Astrocyte (in vitro differentiated cells and primary cell): ENCODE measurements at places on chromosomes 16 and 17. TPM values are rescaled to one million over a fixed set of nuclear protein-coding genes. Genes with fewer than 3 reads are reported as not detected.

DNA sequence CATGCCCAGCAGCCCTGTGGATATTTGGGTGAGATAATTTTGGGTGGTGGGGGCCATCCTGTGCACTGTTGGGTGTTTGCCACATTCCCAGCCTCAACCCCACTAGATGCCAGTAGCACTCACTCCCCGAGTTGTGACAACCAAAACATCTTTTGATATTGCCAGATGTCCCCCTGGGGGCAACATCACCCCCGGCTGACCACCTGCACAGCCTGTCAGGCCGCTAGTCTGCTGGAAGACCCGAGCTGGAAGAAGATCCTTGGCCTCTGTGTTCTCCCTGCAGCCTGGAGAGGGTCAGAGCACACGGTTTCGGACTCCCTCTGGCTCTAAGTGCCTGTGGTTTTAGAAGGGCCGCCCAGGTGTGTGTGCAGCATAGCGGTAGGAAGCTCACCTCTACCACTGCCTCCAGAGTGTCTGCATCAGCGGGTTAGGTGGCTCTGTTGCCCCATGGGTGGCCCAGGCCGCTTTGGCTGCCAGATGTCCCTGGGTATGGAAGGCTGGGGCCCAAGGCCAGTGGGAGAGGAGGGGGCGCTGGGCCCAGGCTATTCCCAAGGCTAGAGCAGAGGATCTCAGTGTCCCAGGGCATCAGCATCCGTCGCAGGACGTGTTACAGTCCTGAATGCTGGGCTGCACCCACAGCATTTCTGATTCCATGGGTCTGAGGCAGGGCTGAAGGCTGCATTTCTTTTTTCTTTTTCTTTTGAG is 195.8 kb upstream of the GSE1 start:
- no peak for DNase-seq

- DNase-seq: peak; percentile 73
Measured at GRCh38 chr16:8936421-8936820, 27.3 kb downstream of the USP7 start.

GRCh38 chr17:64736804-64737492 is 74.8 kb upstream of the SMURF2 start:
- peak; percentile 32 for DNase-seq

GRCh38 chr17:29659155-29659554 is 36.4 kb upstream of the CORO6 start:
- peak; percentile 61 for DNase-seq

GRCh38 chr17:75059369-75060345 is 12.6 kb downstream of the KCTD2 start:
- DNase-seq: no peak

GRCh38 chr16:80619824-80620223 is 79.0 kb downstream of the DYNLRB2 start:
- DNase-seq: no peak

- DNase-seq: peak; percentile 95
Measured at GRCh38 chr17:40470932-40471828, 27.9 kb downstream of the IGFBP4 start.

DNA sequence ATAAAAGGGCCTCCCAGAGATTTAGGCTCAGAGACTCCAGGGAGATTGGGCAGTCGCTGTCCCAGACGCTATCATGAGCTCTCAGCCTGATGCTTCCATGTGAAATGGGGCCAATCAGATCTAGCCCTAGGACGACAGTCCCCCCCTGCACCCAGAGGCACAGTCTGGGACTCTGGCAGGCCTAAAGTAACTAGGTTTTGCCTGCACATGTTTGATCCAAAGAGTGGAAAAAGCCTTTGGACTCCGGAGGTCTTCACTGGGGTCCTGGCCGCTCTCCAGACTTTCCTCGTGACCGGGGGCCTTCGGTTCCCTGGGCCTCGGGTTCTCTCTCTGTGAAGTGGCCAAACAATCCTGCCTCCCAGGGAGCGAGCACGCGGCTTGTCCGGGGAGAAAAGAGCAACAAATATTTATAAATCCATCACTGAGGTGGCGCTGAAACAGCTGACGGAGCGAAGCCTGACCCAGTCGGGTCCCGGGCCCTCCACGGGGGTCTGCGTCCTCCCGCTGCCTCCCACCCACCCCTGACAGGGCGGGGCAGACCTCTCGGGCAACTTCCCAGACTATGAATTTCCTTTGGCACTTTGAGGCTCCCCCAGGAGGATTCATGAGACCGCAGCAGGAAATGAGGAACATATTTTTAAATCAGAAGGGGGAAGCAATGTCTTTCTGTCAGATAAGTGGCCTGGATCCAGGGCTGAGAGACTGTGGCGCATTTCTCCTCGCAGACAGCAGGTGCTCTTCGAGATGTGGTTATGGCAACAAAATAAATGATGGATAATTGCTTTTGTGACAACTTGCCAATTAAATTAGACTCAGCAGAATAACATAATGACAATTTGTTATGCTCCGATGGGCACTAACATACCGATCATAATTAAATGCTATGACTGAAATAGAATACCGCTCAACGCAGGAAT is 38.9 kb downstream of the MRPS23 start:
- peak; percentile 72 for DNase-seq

DNA sequence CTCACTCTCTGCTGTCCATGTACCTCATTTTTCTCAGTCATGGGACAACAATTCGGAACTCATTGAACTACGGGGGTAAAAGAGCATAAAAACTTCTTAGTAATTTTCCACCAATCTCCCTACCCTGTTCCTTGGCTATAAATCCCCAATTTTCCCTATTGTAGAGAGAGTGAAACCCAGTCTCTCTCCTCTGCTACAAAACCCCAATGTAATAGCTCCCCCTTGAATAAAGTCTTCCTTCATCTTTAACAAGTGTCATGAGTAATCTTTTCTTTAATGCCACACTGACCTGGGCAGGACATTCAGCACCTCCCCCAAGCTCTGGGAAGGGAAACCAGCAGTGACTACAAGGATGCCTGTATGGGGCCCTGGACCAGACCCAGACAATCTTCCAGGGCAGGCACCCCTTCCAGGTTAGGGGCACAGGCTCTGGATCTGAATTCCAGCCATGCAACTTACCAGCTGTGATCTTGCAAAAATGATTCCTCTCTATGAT is 10.2 kb upstream of the EIF1 start:
- DNase-seq: no peak

DNA sequence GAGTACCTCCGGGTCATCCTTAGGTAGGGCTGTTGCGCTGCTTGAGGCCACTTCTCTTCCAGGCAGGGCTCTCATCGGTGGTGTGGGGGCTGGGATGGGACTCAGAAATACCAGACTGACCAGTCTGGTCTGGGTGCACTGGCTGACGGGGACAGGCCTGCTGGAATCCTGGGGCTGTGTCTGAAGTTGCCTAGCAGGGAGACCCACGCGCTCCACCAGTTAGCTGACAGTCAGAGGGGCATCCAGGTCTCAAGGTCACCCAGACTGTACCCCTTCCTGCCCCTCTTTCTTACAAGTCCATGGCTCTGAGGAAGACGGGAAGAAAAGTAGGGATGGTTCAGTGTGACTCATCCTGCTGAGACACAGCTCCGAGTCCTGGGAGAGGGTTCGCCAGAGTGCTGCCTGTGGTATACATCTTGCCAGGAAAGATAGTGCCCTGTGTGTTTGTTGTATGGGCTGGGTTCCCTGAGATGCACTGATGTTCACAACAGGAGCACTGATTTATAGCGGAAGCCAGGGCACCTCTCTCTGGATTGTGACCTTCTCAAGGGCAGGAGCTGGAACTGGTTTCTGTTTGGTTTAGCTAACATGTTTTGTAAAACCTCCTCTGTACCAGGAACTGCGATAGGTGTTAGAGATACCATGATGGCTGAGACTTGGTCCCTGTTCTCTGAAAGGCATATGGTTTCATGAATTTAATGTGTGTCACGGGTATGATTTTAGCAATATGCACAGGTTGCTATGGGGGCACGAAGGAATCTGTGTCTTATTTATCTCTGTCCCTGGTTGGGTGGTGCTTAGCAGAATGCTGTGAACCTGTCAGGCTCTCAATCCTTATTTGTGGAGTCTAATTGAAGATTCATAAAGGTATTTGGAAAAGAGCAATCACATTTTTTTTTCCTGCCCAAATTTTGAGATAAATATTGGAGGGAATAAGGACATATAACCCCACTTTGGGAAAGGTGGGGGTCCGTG is 97.5 kb downstream of the OR1D5 start:
- peak; percentile 59 for DNase-seq

GRCh38 chr16:398561-399339 is 1.8 kb downstream of the NME4 start:
- DNase-seq: no peak

DNA sequence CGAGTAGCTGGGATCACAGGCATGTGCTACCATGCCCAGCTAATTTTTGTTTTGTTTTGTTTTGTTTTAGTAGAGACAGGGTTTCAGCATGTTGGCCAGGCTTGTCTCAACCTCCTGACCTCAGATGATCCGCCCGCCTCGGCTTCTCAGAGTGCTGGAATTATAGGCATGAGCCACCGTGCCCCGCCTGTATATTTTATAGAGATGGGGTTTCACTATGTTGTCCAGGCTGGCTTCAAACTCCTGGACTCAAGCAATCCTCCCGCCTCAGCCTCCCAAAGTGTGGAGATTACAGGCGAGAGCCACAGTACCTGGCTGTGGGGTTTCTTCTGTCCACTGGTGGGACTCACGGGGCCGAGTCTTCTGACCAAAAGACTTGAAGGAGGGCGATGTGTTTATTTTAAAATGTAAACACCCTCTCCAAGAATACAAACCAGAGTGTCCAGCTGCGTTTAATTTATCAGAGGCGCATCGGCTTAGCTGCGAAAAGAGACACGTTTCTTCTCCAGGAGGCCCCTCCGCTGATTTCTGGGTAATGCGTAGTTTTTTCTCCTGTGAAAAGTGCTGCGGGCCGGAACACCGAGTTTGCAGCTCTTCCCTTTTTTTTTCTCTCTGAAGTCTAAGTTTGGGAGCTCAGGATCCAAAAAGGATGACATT is 86.9 kb upstream of the CIBAR2 start:
- no peak for DNase-seq

DNA sequence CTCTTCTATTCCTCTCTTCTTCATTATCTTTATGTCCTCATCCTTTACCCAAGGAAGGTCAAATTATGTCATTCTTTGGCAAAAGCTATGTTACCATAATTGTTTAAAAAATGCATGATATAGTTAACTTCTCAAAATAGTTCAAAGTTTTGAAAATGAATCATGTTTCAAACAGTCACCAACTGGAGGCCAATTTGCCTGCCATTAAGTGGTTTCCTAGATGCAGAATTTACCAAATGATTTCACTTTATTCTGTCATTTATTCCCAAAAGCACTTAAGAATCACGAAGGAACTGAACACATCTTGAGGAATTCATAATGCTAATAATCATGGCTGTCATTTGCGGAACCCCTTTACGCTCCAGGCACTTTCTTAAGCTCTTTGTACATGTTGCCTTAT is 190.9 kb upstream of the CDH11 start:
- DNase-seq: peak; percentile 86

GRCh38 chr17:37490022-37490587 is 414 bp downstream of the DUSP14 start:
- DNase-seq: peak; percentile 42

DNA sequence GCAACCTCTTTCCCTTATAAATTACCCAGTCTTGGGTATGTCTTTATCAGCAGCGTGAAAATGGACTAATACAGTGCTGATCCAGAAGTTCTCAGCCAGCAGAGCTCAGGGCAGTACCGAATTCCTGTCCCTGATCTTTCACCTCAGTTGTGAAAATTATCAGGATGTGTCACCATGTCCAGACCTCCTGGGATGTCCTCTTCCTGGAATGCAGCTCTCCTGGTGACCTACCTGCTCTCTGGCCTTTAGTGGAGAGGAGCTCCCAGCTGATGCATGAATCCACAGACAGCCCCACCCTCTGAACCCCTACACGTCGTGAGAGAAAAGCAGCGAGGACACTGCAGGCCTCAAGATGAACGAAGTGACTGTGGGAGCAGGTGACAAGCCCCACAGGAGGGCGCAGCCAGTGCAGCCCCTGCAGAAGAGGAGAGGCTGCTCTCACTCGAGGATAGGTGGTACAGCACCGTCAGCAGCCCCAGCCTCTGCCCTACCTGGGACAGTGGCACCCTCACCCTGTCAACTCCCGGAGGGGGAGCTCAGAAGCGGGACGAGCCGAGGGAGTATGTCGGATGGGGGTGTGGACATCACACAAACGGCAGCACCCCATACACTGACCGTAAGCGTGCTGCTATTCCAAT is 22.0 kb upstream of the C16orf95 start:
- no peak for DNase-seq

GRCh38 chr17:81018044-81018802 is 16.7 kb upstream of the BAIAP2 start:
- DNase-seq: peak; percentile 44

DNA sequence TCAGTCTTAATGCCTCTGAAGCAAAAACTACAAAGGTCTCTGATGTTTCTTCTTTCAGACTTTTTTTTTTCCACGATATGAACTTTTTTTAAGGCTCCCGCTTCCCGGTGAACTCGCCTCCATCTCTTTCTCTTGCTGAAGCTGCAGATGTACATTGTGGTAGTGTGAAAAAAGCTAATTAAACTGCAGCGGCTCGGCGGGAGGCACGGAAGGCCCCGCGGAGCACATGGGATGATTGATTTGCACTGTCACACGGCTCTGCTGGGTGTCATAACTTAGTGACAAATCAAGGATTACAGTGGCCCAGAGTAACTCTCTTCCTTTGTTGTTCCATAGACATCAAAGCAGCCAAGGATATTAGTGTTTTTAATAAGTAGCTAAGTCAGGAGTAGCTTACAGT is 196.3 kb downstream of the AXIN2 start:
- DNase-seq: no peak

DNA sequence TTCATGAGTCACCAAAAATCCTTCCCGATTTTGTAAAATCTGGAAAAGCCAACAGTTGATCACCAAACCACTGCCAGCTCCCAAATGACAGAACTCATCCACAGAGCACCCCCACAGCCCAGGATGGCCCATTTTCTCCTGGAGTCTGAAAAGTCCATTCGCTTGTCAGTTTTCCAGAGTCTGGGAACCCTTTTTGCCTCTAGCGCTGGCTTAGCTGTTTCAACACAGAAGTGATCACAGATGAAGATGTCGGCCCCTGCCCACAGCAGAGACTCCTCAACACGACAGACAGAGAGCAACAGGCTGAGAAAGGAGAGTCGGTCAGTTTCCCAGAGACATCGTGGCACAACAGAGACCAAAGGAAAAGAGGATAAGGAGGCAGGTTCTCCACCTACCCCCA is 66.4 kb downstream of the NXN start:
- no peak for DNase-seq

DNA sequence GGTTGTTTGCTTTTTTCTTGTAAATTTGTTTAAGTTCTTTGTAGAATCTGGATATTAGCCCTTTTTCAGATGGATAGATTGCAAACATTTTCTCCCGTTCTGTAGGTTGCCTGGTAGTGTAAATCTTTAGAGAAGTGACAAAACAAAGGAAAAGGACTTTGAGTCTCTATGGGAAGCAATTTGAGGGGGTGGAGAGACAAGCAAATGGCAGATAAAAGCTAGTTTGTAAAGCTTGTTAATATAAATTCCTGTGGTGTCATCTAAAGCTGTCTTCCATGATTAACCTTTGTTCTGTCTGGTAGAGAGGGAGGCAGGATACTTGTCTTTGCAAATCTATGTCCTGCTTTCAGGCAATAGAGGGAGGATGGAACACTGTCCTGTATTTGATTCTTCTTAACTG is 40.6 kb upstream of the CACNG4 start:
- DNase-seq: no peak

SYT17 gene
- total RNA-seq: 2.5 and 4.8 TPM in 2 replicates

MAP2K3 gene
- total RNA-seq: 35.5 and 44.3 TPM in 2 replicates

FOXF1 gene
- 0.07 TPM in 1 of 2 replicates, not detected in the other for total RNA-seq

GAS2L2 gene
- total RNA-seq: 0.07 TPM in 1 of 2 replicates, not detected in the other

KRT17 gene
- 21.4 and 28.3 TPM in 2 replicates for total RNA-seq
